Stimulated activated CD4-positive, alpha-beta T cell treated with anti-CD3 and anti-CD28 coated beads, Interleukin-15, amount 100 ng/mL, for 1 hour (primary cell): ENCODE measurements at places on chromosomes 5 and 9.

DNA sequence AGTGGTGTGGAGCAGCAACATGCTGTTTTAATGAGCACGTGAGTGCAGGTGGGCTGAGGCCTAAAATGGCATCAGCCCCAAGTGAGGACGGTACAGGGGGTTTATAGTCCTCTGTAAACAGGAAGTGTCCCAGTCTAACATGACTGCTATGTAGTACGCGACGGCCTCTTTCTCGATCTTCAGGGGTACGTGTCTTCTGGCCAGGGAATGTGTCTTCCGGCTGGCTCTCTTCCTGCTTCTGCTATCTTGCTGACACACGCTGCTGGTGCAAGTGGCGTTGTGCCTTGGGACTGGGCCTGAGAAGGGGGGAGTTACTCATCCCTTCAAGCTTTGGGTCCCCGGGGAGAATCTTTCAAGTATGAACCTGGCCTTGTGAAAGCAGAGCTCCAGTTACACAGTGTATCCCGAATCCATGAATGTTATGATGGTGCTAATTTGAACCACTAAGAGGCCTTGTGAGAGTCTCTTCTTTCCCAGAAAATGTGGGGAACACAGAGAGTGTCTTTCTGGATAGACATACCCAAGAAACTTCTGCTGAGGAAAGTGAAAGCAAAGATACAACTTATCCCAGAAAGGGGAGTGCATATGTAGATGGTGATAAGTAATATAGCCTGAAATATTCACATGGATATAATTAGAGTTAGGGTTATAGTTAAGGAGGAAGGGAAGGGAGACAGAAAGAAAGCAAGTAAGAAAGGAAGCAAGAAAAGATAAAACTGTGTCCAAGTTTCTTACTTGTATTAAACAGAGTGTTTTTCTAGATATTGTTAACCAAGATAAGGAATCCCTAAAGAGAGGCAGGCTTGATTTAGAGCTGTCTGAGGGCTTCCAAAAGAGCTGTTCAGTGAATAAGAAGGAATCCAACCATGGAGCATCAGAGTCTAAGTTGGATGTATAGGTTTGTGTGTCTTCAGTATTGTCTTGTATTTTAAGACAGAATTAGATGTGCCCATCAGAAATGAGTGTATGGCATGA, 35.5 kb upstream of the ANXA2R start:
- DNase-seq: no peak

DNA sequence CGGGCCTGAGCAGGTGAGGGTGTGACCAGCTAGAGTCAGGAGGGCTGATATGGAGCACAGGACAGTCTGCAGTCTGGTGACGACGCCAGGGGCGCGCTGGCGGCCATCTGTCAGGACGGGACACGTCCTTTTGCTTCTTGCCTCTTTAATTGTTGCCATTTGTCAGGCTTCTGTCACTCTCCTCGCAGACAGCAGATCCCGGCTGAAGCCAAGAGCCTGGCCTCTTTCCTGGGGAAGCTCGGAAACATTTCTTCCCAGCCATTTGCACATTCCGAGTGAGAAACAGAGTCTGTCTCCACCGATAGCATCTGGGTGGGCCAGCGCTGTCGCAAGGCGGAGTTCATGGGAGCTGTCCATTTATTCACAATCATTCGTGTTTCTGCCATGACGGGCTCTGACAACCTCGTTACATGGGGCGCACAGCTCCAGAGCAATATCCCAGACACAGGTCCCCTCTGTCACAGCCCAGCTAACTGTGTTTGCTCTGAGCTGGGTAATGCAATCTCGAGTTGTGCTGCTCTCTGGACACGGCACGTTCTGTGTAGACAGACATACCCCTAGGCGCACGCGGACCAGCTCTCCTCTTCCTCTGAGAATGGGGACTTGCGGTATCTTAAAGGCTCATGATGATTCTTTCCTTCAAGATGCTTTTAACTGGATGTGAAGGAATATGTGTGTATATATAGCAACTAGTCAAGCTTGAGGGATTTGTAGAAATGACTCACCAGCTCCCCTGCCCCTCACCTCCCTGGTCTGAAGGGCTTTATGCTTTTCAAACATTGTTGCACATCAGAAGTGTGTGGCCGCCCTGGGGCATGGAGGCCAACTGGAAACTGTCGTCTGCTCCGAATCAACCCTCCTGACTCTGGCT, 105.3 kb upstream of the FCN2 start:
- DNase-seq: no peak

- DNase-seq: no peak
Observed at GRCh38 chr5:99795031-99795430, 740.1 kb upstream of the FAM174A start.

- DNase-seq: no peak
Observed at GRCh38 chr9:38214432-38214831, 145.4 kb upstream of the SHB start.

DNA sequence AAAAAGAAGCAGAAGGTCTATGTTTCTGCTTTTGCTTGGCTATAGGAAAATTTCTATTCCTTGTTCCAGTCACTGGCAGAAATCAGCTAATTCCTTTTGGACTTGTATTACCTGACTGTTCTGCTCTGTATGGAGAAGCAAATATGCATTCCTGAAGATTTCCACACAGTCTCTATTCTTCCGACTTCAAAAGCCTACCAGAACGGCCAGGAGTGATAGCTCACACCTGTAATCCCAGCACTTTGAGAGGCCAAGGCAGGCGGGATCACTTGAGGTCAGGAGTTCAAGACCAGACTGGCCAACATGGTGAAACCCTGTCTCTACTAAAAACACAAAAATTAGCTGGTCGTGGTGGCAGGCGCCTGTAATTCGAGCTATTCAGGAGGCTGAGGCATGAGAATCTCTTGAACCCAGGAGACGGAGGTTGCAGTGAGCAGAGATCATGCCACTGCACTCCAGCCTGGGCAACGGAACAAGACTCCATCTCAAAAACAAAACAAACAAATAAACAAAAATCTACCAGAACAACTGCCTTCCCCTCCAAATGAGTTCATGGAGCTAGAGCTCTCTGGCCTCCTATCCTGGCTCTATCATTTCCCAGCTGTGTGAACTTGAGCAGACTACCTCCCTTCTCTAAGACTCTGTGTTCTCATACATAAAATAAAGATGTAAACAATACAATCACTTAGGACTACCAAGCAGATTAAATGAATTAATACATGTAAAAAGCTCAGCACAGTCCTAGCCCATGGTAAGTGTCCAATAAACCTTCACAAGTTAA, 17.0 kb downstream of the MYO10 start:
- no peak for DNase-seq

DNA sequence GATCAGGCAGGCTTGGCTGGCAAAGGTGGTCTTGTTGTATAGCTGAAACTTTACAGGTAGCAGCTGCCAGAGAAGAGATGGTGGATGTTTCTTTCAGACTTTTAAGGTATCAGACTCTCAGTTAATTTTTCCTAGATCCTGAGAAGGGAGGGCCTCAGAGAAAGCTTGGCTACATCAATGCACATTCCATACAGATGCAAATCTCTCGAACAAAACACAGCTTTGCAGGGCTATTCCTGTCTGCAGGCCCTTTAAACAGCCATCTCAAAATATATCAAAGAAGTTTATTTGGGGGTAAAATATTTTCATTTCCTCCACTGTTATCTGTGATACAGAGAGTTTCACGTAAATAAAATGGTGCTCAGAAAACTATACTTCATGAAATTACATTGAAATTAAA, 1584.4 kb downstream of the EFNA5 start:
- no peak for DNase-seq
